Cardiac muscle cell (in vitro differentiated cells and primary cell): ENCODE measurements at places on chromosomes 6 and 20. TPM values are rescaled to one million over a fixed set of nuclear protein-coding genes. Genes with fewer than 3 reads are reported as not detected.

The ZNF165 gene
- polyA plus RNA-seq: 1.8 and 1.9 TPM in 2 replicates

- DNase-seq: peak; percentile 18
Observed at GRCh38 chr6:135182071-135183001, 1.2 kb downstream of the MYB start.

The BPIFB1 gene
- not detected in 2 replicates for polyA plus RNA-seq

The METTL24 gene
- 4.3 and 6.8 TPM in 2 replicates for polyA plus RNA-seq

The HLA-DMA gene
- polyA plus RNA-seq: 3.7 and 6.9 TPM in 2 replicates

DNA sequence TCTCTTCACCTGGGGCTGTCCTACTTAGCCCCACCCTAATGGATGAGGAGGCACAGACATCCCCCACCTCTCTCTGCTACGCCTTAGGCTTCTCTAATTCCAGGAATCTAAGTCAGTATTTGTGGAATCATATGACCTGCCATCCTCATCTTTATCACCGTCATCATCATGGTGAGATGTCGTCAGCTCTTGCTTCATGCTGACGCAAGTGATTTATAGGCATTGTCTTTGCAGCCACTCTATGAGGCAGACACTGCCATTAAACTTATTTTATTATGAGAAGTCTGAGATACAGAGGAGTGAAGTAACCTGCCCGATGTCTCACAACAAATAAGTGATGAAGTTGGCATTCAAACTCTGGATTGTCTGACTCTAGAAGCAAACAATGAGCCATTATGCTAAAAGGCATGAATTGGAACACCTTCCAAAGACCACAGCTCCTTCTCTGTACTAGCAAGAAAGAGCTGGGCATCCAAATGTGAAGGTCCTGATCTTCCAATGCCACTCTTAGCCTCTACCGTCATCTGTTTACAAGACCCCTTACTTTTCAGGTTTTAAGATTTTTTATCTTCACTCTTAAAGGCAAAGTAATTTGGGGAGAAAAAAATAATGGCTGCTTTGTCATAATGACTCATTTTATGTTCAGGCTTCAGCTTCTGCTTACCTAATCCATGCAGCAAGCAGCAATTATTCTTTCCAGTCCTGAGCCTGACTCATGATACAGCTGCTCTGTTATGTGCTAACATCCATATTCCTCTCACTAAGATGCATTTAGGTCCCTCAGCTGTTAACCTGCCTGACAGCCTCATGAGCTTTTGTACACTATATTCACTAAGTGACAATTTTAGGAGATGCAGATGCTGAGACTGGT is 113.7 kb upstream of the BCLAF1 start:
- peak; percentile 86 for DNase-seq

- DNase-seq: no peak
Observed at GRCh38 chr6:158810155-158811095, 8.7 kb downstream of the EZR start.

The NCOA3 gene
- 6.7 and 13.0 TPM in 2 replicates for polyA plus RNA-seq

DNA sequence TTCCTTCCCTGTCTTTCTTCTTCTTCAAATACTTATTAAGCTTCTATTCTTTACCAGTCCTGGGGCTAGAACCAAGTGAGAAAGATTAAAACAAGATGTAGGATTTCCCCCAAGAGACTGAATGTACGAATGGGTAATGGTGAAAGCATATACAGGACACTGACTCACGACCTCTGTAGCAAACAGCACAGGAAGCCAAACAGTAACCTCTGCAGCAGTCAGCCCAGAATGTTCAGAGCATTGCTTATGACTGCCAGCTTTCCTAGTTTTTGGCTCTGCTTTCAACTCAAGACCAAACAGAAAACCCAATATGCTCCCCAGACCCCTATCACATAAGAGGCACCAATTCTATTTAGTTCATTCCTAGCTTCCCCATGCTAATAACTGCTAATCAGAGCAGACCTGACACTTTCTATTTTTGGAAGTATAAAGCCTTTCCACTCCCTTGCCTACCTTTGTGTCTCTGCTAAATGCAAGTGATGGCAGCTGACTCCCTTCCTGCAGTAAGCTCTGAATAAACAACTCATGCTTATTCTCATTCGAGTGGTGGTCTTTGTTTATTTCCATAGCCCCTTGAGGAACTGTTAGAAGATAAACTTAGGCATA is 690.6 kb downstream of the EPM2A start:
- DNase-seq: peak; percentile 15

DNA sequence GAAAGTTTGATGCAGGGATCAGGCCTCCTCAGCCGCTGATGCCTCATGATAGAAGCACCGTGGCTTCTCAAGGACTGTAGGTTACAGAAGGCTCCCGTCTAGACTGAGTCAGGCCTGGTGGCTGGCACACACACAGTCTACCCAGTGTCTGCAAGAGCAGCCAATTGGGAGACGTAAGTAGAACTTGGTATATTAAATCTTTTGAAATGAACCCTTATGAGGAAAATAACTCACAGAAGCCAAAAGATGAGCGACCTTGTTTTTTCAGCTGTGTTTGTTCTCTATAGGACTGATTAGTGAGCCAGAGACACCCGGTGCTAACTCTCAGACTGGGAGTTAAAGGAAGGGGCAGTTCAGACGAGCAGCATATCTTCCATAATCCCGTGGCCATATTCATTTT is 5.9 kb upstream of the PDE10A start:
- no peak for DNase-seq

DNA sequence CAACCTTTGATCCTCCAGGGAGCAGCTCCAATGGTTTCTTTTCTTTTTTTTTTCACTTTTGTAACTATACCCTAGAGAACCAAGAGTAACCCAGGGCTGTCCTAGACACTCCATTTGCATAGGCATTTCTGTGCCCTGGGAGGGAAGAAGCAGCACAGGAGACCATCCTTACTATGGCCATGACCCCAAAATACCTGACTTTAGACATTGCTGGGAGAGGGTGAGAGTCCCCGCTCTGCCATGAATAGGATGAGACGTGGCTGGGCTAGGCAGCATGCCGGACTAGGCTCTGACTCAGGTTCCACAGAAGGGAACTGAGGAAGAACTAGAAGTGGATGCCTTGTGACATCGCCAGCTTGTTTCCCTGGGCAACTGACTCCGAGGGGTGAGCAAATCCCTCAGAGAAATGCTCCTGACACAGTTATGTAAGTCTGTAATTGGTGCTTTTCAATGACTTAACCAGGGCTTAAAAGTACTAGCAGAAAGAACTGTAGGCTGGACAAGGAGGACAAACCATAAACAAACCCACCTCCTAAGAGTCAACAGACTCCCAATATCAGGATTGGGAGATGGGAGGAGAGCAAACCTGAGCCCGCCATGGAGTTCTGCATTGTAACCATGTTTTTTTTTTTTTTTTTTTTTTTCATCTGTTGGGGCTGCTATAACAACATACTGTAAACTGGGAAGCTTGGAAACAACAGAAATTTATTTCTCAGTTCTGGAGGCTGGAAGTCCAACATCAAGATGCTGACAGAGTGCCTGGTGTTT is 910 bp upstream of the ADTRP start:
- no peak for DNase-seq

The DSP gene
- polyA plus RNA-seq: 154 and 237 TPM in 2 replicates

The SLC22A3 gene
- polyA plus RNA-seq: not detected in 2 replicates
